Stimulated activated CD8-positive, alpha-beta memory T cell treated with anti-CD3 and anti-CD28 coated beads, Interleukin-7, amount 100 ng/mL, for 1 hour (primary cell): ENCODE measurements at places on chromosomes 7 and 10.
A peak's percentile ranks its signal among the peaks of the same experiment; 100 is the strongest.

DNA sequence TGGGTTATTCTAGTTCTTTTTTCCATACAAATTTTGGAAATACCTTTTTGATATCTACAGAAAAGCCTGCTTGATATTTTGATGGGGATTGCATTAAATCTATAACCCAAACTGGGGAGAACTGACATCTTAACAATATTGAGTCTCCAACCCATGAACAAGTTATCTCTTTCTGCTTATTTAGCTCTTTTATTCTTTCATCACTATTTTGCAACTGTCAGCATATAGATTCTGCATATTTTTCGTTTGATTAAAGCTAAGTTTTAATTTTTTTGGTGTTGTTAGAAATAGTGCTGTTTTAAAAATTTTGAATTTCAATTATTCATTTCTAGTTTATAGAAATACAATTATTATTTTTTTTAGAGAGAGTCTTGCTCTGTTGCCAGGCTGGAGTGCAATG, 97.9 kb downstream of the EMX2 start:
- DNase-seq = no peak

- DNase-seq = no peak
Measured at GRCh38 chr7:41467596-41467995, 235.3 kb downstream of the INHBA start.

- DNase-seq = peak; percentile 63
Measured at GRCh38 chr10:13299437-13300287, at the start of gene PHYH. PHYH (minus strand) TSS chr10:13300064; CDS start chr10:13300042, 22 bp downstream.

DNA sequence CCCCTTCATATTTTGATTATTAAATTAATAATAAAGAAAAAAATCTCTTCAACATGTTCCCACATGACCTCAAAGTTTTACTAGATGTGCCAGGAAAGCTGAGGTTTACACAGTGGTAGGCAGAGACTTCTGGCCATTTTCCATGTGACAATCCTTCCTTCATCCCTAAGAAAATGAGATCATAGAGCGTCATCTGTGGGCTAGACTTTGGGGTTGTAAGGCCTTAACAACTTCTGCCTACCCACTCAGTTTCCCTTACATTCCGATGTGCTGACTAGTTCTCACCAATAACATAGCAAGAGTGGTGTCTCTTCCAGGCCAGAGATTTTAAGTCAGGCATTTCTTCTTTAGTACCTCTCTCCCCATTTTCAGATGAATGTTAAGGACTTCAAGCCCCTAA, 171.1 kb upstream of the PHF14 start:
- DNase-seq = no peak

DNA sequence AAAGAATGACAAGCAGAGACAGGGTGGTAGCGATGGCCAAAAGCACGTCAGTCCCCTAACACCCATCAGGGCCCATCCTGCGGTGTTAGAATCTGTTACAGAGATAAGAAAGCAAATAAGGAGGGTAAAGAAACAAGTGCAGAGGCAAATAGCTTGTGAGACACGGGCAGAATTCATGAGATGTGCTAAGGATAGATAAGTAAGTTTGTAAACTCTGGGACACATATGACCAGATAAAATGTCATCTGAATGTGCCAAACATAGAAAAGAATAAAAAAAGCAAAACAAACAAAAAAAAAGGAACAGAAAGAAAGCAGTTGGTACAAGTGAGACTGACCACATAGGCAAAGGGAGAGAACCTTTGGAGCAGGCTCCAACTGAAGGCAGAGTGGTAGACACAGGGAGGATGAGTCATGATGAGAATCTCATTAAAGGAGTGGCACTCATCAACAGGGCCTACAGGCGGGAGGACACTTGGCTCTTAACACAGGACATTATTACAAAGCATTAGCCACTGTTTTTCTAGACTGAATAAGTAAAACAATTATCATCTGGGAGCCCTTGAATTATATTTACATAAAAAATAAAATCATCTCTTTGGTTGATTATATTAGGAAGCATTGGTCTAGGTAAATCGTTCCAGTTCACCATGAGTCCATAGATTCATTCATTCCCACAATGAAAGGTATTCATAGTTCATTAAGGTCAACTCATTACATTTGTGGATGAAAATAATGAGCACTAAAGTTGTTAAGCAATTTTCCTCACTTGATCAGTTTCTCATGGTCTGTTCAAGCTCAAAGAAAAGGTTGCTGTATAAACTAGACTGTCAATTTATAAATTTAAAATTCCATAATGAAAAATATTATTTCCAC, 21.5 kb upstream of the EPHB6 start:
- no peak for DNase-seq

- DNase-seq = no peak
Measured at GRCh38 chr7:69364813-69365643, 233.2 kb upstream of the AUTS2 start.

GRCh38 chr10:30606313-30606712, 23.2 kb downstream of the LYZL2 start:
- DNase-seq = no peak

GRCh38 chr7:92276460-92276864, 30.7 kb downstream of the ANKIB1 start:
- no peak for DNase-seq

- DNase-seq = no peak
Measured at GRCh38 chr7:141072548-141073172, 1.2 kb upstream of the TMEM178B start.

DNA sequence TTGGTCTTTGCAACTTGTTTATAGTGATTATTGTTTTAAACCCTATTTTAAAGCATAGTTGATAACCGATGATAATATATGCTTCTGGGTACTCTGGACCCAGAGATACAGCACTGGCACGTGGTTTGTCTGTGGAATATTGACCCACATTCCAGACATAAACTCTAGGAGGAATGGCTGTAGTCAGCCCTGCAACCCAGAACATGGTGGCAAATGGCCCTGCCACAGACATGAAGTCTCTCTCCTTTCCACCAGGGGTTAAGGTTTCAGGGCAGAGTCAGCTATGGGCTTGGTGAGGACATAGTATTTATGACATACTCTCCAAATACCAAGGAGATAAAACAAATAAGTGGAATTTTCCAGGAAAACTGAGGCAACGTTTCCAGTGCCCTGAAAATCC, 83.6 kb downstream of the NAMPT start:
- DNase-seq = no peak

- no peak for DNase-seq
Measured at GRCh38 chr7:14197280-14197679, 207.8 kb upstream of the ETV1 start.

- DNase-seq = no peak
Measured at GRCh38 chr7:44341401-44341800, 16.0 kb upstream of the CAMK2B start.

DNA sequence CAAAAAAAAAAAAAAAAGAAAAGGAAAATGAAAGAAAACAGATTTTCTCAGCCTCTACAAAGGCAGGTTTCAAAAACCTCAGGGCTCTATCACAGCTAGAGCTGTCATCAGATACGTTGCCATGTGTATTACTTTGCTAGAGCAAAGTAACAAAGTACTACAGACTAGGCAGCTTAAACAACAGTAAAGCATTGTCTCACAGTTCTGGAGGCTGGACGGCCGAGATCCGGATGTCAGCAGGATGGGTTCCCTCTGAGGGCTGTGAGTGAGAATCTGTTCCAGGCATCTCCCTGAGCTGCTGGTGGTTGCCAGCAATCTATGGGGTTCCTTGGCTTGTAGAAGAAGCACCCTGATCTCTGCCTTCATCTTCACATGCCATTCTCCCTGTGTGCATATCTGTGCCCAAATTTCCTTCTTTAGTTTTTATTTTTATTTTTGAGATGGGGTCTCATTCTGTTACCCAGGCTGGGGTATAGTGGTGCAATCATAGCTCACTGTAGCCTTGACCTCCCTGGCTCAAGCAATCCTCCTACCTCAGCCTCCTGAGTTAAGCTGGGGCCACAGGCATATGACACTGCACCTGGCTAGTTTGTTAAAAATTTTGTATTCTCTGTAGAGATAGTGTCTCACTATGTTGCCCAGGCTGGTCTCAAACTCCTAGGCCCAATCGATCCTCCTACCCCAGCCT, 48.9 kb upstream of the KDM7A start:
- no peak for DNase-seq

DNA sequence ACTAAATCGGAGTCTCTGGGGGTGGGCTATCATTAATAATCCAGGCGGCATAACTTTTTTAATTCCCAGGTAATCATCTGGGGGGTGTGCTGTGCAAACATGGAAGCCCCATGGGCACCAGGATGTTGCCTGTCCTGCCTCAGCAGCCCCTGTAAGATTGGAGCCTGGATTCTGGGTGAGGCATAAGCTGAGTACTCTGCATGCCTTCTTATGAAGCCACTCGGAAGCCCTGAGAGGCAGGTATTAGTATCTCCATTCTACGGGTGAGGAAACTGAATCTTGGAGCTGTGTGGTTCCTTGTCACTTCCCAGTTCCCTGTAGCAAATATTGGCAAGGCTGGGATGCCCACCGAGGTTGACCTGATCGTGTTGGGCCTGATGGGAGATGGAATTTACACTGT, 7.4 kb upstream of the OPN4 start:
- DNase-seq = no peak

GRCh38 chr7:49618028-49618427, 155.4 kb upstream of the VWC2 start:
- no peak for DNase-seq

DNA sequence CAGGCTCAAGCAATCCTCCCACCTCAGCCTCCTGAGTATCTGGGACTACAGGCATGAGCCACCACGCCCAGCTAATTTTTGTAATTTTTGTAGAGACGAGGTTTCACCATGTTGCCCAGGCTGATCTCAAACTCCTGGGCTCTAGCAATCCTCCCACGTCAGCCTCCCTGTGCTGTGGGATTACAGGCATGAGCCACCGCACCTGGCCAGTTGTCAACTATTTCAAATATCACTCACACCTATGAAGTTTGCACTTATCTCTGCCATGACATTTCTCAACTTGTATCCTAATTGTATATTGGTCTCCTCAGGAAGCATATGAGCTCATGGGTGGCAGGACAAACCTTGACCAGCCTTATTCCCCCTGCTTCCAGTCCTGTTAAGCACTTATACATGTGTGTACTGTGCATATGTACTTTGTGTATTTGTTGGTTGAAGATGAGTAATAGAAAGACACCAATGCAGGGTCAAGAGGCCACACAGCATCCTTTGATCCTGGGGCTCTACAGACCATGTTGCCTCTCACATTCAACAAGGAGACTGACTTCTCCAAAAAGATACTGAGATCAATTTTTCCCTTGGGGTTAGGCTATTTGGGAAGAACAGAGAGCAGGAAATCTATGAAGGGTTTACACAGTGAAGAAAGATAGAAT, 82.2 kb downstream of the SLC16A9 start:
- DNase-seq = no peak

- DNase-seq = no peak
Measured at GRCh38 chr10:75208181-75208580, 2.4 kb upstream of the VDAC2 start.

DNA sequence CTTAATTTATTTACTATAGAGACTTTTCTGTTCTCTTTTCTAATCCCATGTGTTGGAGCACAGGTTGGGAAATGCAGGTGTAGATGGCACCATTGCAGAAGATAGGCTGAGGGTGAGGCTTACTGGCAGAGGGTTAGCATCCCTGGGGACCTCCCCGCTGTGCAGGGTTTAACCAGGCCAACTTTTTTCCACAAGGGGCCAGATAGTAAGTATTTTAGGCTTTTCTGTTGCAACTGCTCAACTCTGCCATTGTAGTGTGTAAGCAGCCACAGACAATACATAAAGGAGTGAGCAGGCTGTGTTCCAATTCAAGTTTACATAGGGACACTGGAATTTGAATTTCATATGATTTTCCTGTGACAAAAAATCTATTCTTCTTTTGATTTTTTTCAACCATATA, 34.6 kb upstream of the AOAH start:
- DNase-seq = no peak

- no peak for DNase-seq
Measured at GRCh38 chr10:49593998-49594397, 16.1 kb upstream of the SLC18A3 start.

DNA sequence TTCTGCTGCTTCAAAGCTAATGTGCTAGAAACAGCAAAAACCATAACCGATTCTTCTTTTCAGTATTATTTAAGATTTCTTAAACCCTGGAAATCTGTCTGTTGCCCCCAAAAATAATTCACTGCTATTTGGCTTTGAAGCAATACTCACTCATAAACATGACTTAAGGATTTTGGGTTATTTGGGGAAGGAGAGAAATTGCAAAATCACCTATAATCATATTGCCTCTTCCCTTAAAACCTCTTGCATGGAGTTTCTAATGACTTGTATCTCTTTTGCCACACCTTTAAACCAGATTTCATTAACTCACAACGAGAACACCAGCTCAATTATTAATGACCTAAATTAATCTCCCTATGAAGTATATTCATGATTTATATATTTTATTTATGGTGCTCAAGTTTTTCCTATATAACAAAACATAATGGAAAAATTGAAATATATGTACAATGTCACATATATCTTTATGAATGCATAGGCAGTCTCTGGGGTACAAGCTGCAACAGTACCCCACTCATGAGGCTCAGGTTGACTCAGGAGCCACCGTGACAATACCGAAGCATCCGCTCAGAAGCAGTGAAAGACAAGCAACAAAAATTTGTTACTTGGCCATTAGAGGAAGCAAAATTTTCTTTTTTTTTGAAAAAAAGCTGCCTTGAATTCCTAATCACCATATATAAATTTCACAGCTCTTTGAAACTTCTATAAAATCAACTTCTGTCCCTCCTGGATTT, 3.0 kb downstream of the NAMPT start:
- no peak for DNase-seq

- DNase-seq = no peak
Measured at GRCh38 chr10:92119340-92119739, 171.5 kb downstream of the CPEB3 start.

DNA sequence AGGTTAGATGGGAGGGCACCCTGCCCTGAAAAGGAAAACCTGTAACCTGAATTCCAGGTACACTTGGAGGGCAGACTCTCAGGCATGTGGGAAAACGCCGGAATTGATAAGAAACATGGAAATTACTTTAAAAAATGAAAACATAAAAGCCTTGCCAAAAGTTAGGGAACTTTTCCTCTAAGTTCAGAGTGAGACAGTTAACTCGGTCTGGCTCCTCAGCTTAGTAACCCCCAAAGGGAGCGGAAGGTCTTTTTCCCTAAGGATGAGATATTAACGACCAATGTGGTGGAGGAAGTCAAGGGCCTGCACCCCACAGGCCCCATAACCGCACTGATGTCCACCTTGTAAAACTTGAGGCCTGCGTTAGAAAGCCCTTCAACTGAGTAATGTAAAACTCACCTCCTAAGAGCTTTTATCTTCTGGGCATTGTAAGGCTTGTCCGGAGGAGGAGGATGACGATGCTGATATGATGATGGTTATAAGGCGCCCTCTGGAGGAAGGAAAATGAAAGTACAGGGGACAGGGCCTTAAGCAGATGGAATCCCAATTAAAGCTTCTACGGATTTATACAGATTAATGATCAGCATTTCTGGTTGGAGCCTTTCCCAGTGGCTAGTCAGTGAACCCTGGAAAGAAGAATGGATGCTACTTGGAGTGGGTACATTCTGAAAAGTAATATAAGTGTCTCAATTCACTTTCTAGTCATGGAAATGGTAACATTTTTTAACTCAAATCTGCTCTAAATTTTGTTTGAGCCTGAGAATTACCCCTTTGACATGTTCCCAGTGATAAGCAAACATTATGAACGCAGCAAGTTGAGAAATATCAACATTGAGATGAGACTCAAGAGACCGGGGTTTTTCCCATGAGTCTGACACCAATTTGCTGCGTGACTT, 694 bp downstream of the COL1A2 start:
- DNase-seq = no peak

- DNase-seq = no peak
Measured at GRCh38 chr7:106757846-106758245, 96.9 kb upstream of the CCDC71L start.

GRCh38 chr10:95266674-95267095, 24.1 kb downstream of the PDLIM1 start:
- no peak for DNase-seq
